Dermis microvascular lymphatic vessel endothelial cell (primary cell): ENCODE measurements at places on chromosomes 3 and 15. TPM values are rescaled to one million over a fixed set of nuclear protein-coding genes. Genes with fewer than 3 reads are reported as not detected.

- DNase-seq, result no peak
Measured at GRCh38 chr3:186532598-186533072, 11.5 kb downstream of the CRYGS start.

Gene FOXL2
- under 0.01 TPM in 1 of 2 replicates, not detected in the other for total RNA-seq

Gene CHRNB4
- total RNA-seq, result not detected in 2 replicates

DNA sequence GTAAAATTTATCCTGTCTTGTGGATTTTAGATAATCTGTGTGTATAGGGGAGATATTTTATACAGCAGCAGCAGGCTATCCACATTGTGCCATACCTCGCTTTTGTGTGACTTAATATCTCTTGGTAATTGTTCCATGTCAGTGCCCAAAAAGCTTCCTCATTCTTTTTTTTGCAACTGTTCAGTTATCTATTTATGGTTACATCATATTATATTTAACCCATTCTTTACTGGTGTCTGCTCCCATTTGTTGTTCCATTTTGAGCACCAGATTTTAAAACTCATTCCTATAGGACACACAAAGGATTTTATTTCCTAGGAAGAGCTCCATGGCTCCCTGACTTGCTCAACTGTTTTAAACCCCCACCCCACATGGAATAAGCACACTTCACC lies 86.3 kb upstream of the RASGRP1 start:
- no peak for DNase-seq

DNA sequence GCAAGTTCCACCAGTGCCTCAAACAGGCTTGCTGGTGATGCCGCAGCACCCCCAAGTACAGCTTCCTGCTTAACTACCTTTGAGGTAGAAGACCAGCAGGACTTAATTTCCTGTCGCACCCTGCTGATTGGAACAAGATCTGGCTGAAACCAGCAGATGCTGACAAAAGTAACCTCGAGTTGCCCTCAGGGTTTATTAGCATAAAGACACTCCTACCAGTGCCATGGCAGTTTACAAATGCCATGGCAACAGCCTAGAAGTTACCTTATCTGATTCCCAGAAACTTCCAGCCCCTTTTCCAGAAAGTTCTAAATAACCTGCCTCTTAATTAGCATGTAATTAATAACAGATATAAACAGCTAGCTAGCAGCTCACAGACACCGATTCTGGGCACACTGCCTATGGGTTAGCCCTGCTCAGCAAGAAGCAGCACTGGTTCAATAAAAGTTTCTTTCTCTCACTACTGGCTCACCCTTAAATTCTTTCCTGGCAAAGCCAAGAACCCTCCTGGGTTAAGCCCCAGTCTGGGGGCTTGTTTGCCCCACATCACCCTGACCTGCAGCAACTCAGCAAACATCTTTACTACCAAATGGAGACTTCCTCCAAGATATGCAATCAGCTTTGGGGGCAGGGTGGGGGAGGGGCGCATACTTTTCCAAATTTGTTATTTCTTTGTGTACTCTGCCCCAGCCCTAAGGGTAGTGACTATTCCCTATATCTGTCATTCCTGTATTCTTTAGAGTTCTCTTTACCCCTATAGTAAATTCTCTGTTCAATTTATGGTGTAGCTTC lies 54.2 kb downstream of the MAP4 start:
- DNase-seq, result no peak

Gene SLC22A13
- under 0.01 TPM in 2 replicates for total RNA-seq

GRCh38 chr3:20068512-20069177 lies 28.4 kb downstream of the KAT2B start:
- DNase-seq, result no peak

DNA sequence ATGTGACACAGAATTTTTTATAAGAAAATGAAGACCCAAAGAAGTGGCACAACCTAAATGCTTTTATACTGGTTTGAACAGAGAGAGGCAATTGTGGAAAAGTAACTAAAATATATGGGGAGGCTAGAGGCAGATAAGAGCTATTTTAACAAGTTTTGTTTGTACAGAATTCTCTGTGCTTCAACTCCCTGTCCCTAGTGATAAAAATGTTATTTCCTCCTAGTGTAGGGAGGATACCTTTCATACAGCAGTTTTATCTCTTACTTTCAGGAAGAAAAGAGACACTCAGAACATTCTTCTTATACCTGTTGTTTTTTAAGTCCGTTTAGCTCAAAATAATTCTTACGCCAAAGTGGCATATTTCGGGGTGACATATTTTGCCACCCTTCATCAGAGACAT lies 21.2 kb upstream of the ZNF639 start:
- DNase-seq, result no peak

Gene NOP10
- 162 and 212 TPM in 2 replicates for total RNA-seq

DNA sequence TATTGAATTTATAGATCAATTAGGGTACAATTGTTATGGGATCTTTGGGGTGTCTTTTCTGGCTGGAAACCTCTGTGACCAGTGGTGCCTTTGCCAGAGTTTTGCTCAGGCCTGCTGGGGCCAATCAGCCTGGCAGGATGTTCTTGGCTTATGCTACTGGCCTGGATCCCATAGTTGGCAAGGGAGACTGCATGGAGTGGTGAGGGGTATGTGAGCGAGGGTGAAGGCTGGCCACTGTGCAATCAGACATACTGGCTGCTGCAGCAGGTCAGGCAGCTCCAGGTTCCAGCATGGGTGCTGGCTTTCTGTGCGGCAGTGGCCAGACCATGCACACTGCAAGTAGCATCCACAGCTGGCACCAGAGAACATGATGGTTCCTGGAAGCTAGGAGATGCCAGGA lies 1053.2 kb upstream of the GBE1 start:
- no peak for DNase-seq

- DNase-seq, result no peak
Measured at GRCh38 chr15:94306700-94307650, 75.6 kb downstream of the MCTP2 start.
